Hippocampal formation (tissue), 2 donors: ENCODE measurements at places on chromosomes 2 and 18.

DNA sequence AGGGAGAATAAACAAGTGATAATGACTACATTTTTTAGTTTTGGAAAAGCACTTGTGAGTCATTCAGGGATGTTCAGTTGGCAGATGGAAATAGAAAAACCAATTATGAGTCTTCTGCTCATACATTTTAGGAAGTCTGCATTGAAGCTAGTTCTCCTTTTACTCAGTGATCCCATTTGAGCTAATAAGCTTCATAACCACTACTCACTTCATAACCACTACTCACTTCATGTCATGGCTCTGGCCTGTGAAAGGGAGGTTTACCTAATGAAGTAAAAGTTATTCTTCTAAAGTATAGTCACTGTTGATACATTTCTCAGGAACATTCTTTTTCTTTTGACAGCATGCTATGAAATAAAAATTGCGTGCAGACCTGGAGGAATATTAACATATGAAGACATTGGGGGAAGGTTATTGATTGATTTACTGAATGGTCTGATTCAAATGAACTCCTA is 948.7 kb downstream of the TSN start:
- DNase-seq: no peak

DNA sequence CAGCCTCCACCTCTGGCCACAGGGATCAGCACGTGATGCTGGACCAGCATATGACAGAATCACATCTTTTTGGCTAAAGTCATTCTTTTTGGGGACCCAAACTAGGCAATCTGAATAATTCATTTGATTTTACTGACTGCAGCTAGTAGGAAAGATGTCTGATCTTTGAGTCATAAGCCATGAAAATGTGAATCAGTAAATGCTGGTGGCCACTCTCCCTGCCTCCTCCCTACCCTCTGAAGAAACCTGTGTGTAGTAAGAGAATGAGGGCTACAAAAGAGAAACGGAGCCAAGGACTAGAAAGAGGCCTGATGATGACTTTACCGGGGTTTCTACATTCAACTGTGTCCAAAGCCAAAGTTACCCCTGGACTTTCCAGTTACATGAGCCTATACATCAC is 10.1 kb upstream of the LRPPRC start:
- no peak for DNase-seq

DNA sequence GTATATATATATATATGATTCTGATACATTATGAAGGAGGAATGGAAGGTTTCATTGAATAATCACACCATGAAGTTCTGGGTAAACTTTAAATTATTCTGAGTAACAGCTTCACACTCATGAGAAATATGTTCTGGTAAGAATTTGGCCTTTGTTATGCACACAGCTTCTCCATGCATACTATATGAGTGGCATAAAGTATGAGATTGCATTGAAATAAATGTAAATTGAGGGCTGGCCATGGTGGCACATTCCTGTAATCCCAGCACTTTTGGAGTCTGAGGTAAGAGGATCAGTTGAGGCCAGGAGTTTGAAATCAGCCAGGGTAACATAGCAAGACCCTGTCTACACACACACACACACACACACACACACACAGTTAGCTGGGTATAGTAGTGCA is 50.0 kb upstream of the ARL5A start:
- DNase-seq: no peak

DNA sequence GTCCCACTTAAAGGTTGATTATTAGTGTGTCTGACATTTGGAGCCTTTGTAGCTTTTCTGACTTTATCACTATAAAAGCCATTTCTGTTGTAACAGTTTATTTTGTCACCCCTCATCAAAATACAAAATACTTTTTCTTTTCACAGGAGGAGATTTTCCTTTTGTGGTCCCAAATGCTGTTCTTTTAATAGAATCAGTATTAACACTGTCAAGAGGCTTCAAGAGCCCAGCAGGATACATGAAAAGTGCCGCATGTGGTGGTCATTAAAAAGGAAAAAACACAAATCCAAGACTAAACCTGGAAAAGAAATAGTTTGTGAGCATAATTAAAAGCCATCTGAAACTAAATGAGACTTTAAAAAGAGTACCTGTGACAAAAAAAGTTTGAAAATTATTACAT is 515.7 kb downstream of the DCDC2C start:
- no peak for DNase-seq

DNA sequence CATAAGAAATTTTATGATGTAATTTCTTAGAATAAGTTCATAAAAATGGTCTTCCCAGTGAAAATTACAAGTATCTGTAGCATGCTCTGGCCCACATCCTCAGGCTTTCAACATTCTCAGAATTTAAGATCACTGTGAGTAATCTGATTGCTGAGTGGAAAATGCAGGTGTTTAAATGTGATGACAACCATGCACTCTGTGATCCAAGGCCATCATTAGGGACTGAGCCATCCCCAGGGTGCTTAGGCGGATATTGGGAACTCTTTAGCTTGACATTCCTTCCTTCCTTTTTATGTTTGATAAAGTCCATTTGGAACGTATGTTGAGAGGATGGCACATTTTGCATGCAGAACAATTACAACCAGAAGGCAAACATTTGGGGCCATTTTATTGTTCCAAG is 95.5 kb downstream of the ARL4C start:
- DNase-seq: no peak

DNA sequence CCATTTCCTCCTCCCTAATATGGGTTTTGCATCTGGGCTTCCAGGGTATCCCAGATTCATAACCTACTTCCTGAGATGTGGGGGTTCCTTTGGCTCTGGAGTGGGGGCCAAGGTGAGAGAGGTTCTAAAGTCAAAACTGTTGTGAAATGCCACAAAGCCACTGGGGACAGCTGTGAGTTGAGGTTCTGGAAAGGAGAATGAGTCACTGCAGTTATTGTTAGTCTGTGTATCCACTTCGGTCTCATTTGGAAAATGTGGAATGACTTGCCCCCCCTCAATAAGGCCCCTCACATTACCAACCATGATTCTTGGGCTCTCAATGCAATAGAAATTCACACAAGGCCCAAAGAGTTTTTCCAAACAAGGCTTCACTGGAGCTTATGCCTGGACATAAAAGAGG is 51.1 kb upstream of the LGALSL start:
- DNase-seq: no peak

- DNase-seq: no peak
Measured at GRCh38 chr2:11550901-11551568, 17.2 kb downstream of the GREB1 start.

DNA sequence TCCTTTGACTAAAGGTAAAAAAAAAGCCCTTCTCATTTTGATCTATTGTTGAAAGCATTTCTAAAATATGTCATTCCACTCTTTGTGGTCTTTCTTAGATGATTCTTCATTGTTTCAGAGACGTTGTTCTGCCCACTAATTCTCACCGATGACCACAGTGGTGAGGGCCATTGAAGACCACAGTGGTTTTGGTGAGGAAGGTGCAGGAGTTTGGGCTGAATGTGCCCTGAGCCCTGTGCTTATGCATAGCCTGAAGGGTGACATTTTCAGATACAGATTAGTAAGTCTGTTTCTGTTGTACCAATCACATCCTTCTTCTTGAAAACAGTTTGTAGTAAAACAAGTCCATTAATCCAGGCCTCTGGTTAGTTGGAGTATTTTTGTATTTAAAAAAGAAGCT is 251.3 kb upstream of the ATP5MC3 start:
- no peak for DNase-seq

DNA sequence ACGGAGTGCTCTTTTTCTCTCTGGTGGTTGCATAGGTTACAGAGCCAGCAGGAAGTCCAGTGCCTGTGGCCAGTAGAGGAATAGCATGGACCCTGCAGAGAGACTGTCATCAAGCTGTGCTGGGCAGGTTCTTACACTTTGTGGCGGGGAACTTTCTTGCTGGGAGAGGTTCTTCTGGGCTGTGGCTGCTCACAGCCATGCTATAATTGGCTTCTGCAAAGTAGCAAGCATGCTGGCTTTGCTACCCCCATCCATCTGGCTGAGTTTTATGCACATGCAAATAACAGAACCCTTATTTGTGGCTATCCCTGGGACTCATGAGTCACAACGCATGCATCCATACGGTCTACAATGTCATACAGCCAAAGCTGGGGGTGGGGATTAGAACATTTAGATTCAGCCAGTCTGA is 68.9 kb downstream of the PLCL1 start:
- DNase-seq: peak; percentile 22

DNA sequence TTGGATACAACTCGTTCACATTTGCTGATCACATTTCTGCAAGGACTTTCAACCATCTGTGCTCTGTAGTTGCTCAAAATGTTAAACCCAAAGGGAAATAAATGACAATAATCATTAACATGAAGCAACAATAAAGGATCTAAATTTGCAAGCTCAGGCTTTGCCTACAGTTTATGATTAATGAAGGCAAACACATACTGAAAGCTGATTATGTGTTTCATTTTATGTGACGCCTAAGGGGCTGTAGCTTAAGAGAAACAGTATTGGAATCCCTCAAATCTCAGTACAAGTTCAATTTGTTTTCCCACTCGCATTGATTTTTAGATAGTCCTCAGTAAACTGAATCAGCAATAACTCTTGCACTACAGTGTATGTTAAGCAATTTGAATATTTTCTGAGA is 160.3 kb upstream of the FSIP2 start:
- no peak for DNase-seq
